ENCODE measurements at places on chromosomes 16 and 17.
A peak's percentile ranks its signal among the peaks of the same experiment; 100 is the strongest.

DNA sequence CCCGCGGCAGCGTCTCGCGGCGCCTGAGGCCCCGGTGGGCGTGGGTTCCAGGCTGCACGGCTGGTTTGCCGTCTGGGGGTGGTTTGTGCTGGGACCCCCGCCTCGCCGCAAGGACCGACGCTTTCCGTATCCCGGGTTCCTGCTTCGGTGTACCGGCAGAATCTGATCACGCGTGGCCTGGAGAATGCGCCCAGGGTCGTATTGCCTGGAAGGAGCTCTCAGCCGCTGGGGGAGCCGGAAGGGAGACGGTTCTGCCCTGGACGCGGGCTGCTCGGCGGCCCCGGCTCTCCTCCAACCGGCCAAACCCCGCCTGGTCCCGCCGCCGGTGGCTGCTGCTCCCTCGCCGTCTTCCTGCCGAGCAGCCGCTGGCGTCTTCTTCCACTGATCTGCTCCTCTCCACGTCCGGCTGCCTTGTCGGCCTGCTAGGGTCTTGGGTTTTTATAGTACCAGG is 39.8 kb downstream of the ZNF778 start:
- DNase-seq: no peak

GRCh38 chr17:42421507-42422338 is 1.3 kb downstream of the CAVIN1 start:
- DNase-seq: no peak

DNA sequence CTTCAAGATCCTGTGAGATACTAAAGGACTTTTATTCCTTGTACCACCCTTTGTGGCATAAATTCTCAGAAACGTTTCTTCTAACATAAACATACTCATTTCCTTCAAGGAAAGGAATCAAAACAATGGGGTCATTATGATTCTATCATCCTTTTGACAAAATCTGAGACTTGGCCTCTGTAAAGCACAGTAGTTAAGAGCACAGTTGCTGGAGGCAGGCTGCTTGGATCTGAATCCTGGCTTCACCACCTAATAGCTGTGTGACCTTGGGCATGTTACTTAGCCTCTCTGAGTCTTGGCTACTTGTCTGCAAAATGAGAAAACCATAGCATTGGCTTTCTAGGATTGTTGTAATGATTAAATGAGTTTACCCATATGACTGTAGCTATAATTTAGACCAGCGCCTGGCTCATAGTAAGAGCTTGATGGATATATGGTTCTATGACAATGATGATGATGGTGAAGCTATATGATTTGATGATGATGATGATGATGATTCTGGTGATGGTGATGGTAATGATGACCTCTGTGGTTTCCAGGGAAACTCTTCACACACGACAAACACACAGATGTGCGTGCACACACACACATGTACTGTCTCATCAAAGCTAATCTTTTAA is 6.1 kb upstream of the KRT31 start:
- no peak for DNase-seq

- no peak for DNase-seq
These were observed 38.5 kb downstream of the MSI2 start for GRCh38 chr17:57294629-57295501.

GRCh38 chr16:19689342-19689741 is 28.7 kb downstream of the KNOP1 start:
- no peak for DNase-seq

DNA sequence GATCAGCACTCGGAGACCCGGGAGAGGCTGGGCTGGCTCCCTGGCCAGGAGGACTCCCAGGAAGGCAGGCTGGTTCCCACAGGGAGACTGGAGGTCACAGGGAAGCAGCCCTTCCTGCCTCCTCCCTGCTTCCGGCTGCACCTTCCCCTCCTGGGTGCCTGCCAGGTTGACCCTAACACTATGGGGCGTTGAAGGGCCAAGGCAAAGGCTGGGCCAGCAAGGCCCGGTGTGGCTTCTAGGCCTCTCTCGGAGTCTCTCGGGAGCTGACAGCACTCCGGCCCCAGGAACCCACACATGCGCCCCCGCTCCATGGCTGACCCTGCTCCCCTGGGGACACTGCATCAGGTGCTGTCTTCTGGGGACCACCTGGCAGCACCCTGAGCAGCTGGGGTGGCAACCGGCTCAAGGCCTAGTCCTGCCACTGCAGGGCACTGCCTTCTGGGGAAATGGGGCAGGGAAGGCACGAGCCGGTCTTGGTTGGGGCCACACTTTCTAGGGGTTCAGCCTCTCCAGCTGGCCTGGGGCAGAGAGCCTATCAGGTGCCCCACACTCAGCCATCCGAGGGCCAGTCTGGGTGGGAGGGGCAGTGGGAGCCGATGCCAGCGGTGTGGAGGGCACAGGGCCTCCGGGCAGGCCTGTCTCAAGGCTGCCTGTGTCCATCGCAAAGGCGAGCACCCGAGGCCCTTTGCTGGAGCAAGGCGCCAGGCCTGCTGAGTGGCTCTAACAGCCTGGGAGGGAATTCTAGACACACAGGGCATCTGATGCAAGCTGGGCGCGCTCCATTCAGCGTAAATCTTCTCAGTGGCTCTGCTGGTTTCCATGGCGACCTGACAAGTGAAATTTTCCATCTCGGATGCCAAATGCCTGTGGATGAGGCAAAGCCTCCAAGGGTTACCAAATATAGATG is 5.6 kb upstream of the MTSS2 start:
- DNase-seq: peak; percentile 74

DNA sequence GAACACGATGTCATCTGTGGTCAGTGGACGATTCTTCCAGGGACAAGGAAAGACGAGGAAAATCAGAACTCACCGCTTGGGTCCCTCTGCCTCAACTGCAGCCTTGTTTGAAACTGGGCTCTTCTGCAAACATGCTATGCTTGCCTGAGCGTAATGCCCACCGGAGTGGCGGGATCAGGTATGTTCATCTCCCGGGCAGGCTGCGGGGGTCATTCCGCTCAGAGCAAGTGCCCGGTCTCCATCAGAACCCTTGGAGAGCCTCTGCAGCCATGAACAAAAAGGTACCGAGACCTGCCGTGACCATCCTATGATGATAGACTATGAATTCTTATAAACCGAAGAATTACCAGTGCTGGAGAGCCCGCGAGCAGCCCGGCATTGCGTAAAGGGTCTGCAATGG is 64.5 kb upstream of the DNAH17 start:
- DNase-seq: no peak

- no peak for DNase-seq
These were observed 432 bp upstream of the SLC46A1 start for GRCh38 chr17:28406473-28406814.

- DNase-seq: no peak
These were observed 1.9 kb upstream of the CBFB start for GRCh38 chr16:67027046-67027445.
